CD4-positive, alpha-beta T cell (primary cell): ENCODE measurements at places on chromosomes 6 and 20. TPM values are rescaled to one million over a fixed set of nuclear protein-coding genes. Genes with fewer than 3 reads are reported as not detected.

- H3K4me3 ChIP-seq, result no peak overlapping the region
- H3K4me1 ChIP-seq, result no peaks in the 10 kb centered on the region
- H3K36me3 ChIP-seq, result no peaks in the 10 kb centered on the region
- no peak overlapping the region for H3K27ac ChIP-seq
- no peaks in the 10 kb centered on the region for H3K27me3 ChIP-seq
- DNase-seq, result no peak
These were observed 61.4 kb upstream of the TOX2 start for GRCh38 chr20:43853174-43853803.

GRCh38 chr6:38684237-38684636 is 18.7 kb downstream of the GLO1 start:
- H3K27me3 ChIP-seq, result no peaks in the 10 kb centered on the region
- no peaks in the 10 kb centered on the region for H3K4me1 ChIP-seq
- H3K4me3 ChIP-seq, result no peak overlapping the region
- peaks cover 18% of the 10 kb centered on the region for H3K36me3 ChIP-seq
- no peak overlapping the region for H3K27ac ChIP-seq

The KIF3B gene
- total RNA-seq, result 7.3 TPM

The RWDD2A gene
- 3.0 TPM for total RNA-seq

GRCh38 chr20:64154590-64155257 is 9.5 kb upstream of the MYT1 start:
- no peaks in the 10 kb centered on the region for H3K4me1 ChIP-seq
- no peak overlapping the region for H3K4me3 ChIP-seq
- DNase-seq, result no peak

GRCh38 chr20:22408521-22409402 is 175.6 kb downstream of the FOXA2 start:
- no peaks in the 10 kb centered on the region for H3K4me1 ChIP-seq
- H3K36me3 ChIP-seq, result no peaks in the 10 kb centered on the region
- no peak overlapping the region for H3K27ac ChIP-seq
- no peak for DNase-seq
- no peaks in the 10 kb centered on the region for H3K27me3 ChIP-seq
- no peak overlapping the region for H3K4me3 ChIP-seq

The KHDC3L gene
- not detected for total RNA-seq

The DEFB132 gene
- total RNA-seq, result not detected

The LST1 gene
- total RNA-seq, result 10.3 TPM

GRCh38 chr6:103826209-103826608 is 1033.5 kb downstream of the HACE1 start:
- H3K4me1 ChIP-seq, result no peaks in the 10 kb centered on the region
- H3K36me3 ChIP-seq, result no peaks in the 10 kb centered on the region
- H3K27me3 ChIP-seq, result no peaks in the 10 kb centered on the region
- H3K27ac ChIP-seq, result no peak overlapping the region
- no peak overlapping the region for H3K4me3 ChIP-seq

DNA sequence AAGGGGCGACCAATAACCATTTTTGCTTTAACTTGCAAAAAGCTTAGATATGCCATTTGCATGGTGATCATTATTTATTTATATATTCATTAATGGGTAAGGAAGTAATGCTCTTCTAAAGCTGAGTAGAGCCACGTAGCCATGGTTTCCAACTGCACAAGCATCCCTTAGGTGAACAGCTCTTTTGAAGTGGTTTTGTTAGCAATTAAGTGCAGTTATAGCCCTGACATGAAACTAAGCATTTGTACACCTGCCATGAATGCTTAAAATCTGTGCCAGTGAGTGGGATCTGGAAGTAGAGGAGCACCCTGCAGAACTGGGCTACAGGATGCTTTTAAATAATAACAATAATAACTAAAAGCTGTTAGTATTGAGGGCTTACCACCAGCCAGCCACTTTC is 19.1 kb downstream of the TRAF3IP2 start:
- H3K36me3 ChIP-seq, result peaks cover 17% of the 10 kb centered on the region
- no peak overlapping the region for H3K27ac ChIP-seq
- H3K4me3 ChIP-seq, result no peak overlapping the region
- peaks cover 6% of the 10 kb centered on the region for H3K4me1 ChIP-seq
- no peak for DNase-seq
- no peaks in the 10 kb centered on the region for H3K27me3 ChIP-seq

DNA sequence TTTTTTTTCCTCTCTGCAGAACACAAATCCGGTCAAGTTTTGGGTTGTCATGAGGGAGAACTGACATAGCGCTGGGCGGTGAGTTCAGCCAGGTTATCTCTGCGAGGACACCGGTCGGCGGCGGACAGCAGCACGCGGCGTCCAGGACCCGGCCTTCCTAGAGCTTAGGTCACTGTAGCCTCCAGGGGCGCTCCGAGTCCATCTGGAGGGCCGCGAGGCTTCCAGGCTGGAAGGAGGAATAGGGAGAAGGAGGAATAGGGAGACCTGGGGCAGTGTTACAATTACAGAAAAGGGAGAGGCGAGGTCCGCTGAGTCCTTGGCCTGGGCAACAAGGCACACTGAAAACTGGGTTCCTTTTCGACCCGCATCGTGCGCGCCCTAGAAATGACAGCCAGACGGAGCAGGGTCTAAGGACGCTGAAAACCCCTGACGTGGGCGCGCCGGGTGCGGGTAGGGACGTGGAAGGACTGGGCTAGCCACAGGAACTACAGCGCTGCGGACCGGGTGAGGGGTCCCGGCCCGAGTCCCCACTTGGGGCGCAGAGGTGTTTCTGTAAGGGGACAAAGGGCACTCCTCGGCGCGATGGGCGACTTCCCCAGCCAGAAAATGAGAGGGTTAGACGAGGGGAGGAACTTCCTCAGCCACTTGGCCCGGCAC is 536 bp upstream of the FNDC1 start:
- no peak for DNase-seq
- H3K27ac ChIP-seq, result no peak overlapping the region
- no peaks in the 10 kb centered on the region for H3K36me3 ChIP-seq
- H3K4me1 ChIP-seq, result peaks cover 15% of the 10 kb centered on the region
- H3K27me3 ChIP-seq, result peaks cover 66% of the 10 kb centered on the region
- peak overlapping the region; percentile 26 for H3K4me3 ChIP-seq

DNA sequence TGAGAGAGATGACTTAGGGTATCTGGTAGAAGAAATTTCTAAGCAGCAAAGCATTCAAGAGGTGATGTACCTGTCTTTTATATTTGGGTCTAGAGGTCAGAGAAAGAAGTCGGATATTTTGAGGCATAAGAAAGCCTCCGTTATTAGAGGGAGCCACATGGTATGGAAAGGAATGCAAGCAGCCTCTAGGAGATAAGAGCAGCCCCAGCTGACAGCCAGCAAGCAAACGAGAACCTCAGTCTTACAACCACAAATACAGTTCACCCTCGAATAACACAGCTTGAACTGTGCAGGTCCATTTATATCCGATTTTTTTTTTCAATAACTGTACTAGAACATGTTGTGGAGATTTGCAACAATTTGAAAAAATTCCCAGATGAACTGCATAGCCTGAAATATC is 190.7 kb upstream of the VGLL2 start:
- no peaks in the 10 kb centered on the region for H3K4me1 ChIP-seq
- no peak for DNase-seq
- no peak overlapping the region for H3K4me3 ChIP-seq
- H3K27ac ChIP-seq, result no peak overlapping the region
- H3K27me3 ChIP-seq, result no peaks in the 10 kb centered on the region

GRCh38 chr6:255751-256083 is 36.6 kb upstream of the DUSP22 start:
- H3K4me1 ChIP-seq, result peaks cover 13% of the 10 kb centered on the region
- no peak overlapping the region for H3K27ac ChIP-seq
- no peaks in the 10 kb centered on the region for H3K36me3 ChIP-seq
- no peak overlapping the region for H3K4me3 ChIP-seq

- no peak overlapping the region for H3K27ac ChIP-seq
- no peaks in the 10 kb centered on the region for H3K27me3 ChIP-seq
- DNase-seq, result no peak
- no peaks in the 10 kb centered on the region for H3K4me1 ChIP-seq
- no peak overlapping the region for H3K4me3 ChIP-seq
- H3K36me3 ChIP-seq, result no peaks in the 10 kb centered on the region
These were observed 58.6 kb downstream of the AIG1 start for GRCh38 chr6:143119260-143119659.
